ENCODE measurements at places on chromosomes 2 and 18.

GRCh38 chr18:2981212-2981728 is 31.7 kb downstream of the LPIN2 start:
- no peak for DNase-seq

DNA sequence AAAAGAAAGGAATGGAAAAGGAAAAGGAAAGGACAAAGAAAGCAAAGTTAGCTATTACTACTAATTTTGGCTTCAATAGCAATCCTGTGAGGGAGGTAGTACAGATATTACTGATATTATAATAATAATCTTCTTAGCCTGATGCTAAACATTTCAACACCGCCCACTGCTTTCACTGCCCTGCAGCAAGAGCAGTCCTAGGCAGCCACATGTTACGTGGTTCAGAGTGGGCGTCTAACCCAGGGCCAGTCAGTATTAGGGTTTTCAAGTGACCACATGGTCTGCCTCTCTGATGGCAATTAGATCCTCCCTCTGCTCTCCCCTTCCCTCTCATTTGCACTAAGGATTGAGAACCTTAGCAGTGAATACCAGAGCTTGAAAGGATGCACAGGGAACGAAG is 83.7 kb upstream of the ZNF397 start:
- no peak for DNase-seq

- no peak for DNase-seq
These were observed 947.0 kb upstream of the CDH2 start for GRCh38 chr18:29123706-29124530.

DNA sequence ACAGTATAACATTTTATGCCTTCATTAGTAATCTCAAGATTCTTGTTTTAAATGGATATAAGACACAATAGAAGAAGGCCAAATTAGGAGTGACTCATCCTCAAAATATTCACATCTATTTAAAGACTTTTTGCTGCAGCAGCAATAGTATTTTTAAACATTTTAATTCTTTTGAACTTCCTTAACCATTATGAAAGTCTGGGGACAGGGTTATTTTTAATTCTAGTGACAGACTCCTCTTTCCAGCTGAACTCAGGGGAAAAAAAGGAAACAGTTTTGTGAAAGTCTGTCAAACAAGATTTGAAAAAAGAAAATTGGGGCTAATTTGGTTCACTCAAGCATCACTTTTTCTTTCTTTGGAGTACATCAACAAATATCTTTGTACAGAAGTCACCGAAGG is 541.8 kb downstream of the NUP35 start:
- DNase-seq, result no peak

DNA sequence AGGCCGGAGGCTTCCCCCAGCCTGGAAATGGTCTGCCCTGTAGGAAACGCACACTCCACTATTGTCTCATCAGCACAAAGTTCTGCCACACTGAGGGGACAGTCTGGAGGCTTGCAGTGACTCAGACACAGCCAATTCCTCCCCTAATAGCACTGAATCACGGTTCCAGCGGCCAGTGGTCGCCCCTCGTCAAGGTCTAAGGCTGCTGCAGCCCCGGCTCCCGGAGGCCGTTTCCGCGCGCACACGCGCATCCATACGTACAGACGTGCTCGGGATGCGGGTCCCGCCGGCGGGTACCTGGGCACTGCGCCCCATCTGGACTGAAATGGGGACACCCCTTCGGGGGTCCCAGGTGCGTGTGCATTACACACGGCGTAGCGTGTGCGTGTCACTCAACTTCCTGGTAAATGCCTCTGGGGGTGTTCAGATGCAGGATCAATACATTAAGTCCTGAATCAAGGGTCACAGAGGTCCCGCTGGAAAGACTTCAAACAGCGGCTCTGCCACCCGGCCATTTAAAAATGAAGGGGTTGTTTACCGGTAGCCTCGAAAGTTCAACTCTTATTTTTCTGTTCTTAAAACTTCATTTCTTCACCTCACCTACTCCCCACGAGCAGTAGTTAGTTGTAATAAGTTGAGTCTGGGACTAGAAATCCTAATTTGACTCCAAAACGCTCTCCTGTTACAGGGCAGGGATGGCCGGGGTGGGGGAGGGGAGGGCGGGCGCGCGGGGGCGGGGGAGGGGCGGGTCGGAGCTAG is 572 bp upstream of the ZNF516 start:
- no peak for DNase-seq

GRCh38 chr2:42801381-42801780 is 9.0 kb upstream of the HAAO start:
- no peak for DNase-seq

DNA sequence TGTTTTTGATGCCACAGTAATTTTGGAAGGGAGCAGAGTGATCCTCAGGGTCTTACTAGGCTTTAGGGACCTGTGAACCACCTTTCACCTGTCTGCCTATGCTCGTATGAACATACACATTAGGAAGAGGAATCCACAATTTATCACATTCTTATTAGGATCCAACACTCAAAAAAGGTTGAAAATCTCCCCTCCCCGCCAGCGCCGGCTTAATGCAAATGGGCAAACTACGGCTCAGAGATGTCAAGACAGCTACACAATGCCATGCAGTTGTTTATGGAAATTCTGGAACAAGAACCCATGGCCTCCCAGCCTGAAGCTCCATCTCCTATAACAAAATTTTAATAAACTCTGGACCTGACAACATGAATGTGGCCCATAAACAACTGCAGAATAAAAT is 375.9 kb upstream of the ACVR2A start:
- DNase-seq, result no peak

DNA sequence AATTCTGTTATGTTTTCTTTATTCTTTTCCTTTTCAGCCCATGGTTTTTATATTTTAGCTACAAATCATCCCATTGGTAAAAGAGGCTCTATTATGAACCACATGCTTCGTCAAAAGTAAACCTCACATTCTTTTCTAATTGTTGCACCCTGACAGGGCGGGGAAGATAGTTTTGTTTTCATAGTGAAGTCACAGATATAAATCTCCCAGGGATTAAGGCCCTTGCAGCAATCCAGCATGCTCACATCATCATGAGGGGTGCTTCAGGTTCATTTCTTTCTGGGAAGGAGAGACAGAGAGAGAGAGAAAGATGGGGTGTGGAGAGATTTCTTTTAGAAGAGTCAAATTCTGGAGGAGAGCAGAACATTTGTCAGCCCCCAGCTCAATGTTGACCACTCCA is 124.5 kb upstream of the CDC42EP3 start:
- no peak for DNase-seq

DNA sequence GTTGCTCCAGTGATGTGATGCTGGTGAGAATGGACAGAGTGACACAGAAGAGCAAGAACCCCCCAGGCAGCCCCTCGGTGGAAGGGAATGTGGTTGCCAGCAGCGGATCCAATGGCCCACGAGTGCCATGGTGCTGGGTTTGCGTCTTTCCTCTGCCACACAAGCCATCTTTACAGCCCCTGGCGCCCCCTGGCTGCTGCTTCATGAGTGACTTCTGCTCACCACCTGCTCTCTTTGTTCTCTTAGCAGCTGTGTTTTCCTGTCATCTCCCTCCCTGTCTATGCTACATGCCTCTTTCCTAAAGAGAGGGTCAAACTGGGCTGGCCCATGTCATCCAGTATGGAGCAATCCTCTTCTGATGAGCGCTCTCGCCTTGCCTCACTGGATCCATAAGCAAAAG is 300.0 kb upstream of the SMIM21 start:
- no peak for DNase-seq

DNA sequence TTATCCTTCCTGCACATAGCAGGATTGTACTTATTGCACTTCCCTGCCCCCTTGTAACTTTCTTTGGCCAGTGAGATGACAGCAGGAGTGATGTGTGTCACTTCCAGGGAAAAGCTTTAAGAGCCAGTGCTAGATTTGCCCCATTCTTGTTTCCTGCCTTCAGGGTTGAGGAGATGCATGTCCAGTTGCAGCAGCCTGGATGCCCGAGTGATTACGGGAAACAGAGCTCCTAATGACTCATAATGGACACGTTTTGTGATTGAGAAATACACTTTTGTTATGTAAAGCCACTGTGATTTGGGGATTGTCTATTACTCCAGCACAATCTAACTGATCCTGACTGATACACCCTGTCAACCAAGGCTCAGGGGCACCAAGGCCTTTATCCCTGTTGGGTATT is 5.0 kb upstream of the TET3 start:
- no peak for DNase-seq

DNA sequence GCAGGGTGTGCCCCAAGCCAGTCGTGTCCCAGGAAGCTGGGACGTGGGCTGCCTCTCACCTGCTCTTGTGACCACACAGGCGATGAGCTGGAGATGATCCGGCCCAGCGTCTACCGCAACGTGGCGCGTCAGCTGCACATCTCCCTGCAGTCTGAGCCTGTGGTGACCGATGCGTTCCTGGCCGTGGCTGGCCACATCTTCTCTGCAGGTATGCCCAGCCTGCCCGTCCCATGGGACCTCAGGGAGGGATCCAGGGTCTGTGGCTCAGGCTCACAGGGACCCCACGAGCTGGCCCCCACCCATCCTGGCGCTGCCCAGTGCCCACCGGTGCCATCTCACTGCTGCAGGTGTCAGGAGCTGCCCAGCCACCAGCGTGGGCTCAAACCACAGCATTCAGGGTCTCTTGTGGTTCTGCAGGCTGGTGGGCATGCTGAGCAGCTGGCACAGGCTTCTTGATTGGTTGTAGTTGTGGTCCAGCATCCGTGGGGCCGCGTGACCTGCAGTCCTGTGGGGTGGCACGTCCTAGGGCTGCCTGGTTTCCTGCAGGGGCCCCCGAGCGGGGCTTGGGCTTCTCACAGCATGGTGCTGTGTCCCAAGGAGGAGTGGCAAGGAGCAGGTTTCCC is 3.8 kb downstream of the BOK start:
- no peak for DNase-seq

- DNase-seq, result no peak
These were observed 56.3 kb downstream of the SH3RF3 start for GRCh38 chr2:109185338-109185737.

DNA sequence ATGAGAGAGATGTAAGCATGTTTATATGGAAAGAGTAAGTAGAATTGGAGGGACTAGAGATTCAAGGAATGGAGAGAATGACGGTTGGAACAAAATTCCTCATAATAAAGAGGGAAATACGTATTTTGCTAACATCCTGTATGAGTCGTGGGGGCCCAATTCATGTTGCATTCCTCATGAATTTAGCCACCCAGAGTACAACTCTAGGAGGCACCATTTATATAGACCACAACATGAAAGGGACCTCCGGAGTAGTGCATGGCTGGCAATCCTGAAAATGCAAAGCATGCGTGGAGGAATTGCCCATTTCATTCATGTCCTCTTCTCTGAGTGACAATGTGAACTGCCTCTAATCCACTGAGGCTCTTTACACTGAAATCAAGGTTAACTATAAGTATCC is 168.2 kb downstream of the ZEB2 start:
- no peak for DNase-seq

GRCh38 chr2:126802774-126803433 is 95.8 kb upstream of the TEX51 start:
- no peak for DNase-seq

DNA sequence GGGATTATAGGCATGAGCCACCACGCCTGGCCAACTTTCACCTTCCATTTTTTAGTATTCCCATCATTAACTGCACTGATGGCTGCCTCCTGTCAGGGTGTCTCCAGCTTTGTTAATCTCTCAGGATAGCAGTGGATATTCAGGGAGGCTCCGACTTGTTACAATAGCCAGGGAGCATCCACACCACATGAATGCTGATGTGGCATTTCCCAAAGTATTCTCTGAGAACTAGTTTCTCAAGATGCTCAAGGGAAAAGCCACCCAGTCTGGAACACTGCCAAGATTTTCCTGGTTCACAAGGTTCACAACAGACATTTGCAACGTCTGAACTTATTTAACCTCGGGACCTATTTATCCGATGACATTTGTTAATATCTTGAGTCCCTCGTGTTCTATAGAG is 33.8 kb downstream of the ZNF519 start:
- DNase-seq, result no peak

- DNase-seq, result no peak
These were observed 84.8 kb downstream of the GORASP2 start for GRCh38 chr2:171013851-171014250.

DNA sequence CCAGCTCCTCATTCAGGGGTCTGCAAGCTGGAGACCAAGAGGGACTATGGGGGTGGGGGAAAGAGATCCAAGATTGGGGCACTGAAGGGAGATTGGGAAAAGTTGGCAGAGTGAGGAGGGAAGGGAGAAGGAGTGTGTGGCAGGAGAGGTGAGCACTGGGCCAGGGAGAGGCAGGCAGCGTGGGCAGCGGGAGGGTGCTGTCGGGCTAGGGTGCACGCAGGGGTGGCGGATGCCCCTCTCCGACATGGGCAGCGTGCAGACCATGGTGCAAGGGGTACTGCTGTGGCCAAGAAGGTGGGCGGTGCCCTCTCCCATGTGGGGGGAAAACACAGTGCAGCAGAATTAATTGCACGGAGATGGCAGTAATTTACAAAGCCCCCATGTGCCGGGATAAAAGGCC is 74.1 kb downstream of the CELF4 start:
- no peak for DNase-seq

DNA sequence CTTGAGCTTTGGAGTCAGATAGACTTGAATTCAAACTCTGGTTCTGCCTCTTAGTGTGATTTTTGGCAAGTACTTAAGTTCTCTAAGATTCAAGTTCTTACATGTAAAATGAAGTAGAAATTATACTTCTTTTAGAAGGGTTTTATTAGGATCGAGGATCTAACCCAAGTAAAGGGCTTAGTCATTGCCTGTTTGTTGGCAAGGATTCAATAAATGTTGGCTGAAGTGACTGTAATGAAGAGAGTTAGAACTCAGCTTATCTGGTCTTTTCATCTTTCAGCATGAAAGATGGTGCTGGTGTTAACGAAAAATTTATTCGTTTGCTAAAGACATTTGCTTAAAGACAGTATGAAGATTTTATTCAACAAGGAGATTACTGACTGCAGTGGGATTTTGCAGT is 315.9 kb upstream of the THUMPD2 start:
- no peak for DNase-seq

DNA sequence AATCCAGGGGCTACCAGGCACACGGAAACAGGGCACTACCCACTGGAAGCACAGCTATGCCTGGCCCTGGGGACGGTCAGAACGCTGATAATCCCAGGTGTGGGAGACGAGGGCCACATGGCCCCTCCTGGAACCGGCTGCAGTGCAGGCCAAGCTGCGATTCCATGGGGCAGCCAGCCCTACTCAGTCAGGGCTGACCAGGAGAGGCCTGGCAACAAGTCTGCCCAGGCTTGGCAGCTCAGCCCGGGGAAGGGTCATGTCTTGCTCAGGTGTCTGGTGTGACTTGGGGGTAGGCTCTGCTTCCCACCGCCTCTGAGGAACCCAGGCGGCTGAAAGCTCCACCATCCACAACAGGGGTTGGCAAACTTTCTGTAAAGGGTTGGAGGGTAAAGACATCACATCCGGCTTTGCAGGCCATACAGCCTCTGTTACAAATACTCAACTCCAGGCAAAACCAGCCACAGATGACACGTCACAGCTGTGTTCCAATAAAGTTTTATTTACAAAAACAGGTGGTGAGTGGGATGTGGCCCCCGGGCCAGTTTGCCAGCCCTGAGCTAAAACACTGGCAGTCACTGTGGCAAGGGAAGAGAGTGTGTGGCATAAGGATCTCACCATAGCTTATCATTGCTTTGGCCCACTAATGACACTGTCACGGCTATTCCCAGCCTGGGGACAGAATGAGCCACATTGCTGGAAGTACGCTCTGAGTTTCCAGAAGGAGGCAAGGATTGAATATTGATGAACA is 85.2 kb downstream of the NDUFA10 start:
- no peak for DNase-seq

GRCh38 chr2:150853263-150853662 is 365.8 kb upstream of the RND3 start:
- DNase-seq, result no peak

Data from activated T-cell treated with anti-CD3 and anti-CD28 coated beads for 1 hour (primary cell).